A549 treated with RU486 at 1 μM for 4 hours (cell line): ENCODE measurements at places on chromosomes 2 and 18. TPM values are rescaled to one million over a fixed set of nuclear protein-coding genes. Genes with fewer than 3 reads are reported as not detected.

The CCDC178 gene
- not detected in 5 replicates for total RNA-seq

The OSGEPL1 gene
- 2.4 to 4.5 TPM (median 4.0 TPM) in 5 replicates for total RNA-seq

The REG3G gene
- not detected in 5 replicates for total RNA-seq

The RGPD3 gene
- total RNA-seq, result 0.07 to 0.19 TPM (median 0.10 TPM) in 5 replicates

The CD8B2 gene
- total RNA-seq, result not detected in 5 replicates

The SNORC gene
- 5.3 to 15.8 TPM (median 9.8 TPM) in 5 replicates for total RNA-seq

The LONRF2 gene
- total RNA-seq, result 2.8 to 4.1 TPM (median 3.3 TPM) in 5 replicates

The HTRA2 gene
- 31.3 to 40.6 TPM (median 40.0 TPM) in 5 replicates for total RNA-seq

The MAP2 gene
- total RNA-seq, result 0.40 to 0.80 TPM (median 0.44 TPM) in 5 replicates

The TGOLN2 gene
- 74.7 to 107 TPM (median 104 TPM) in 5 replicates for total RNA-seq

The RHBDD1 gene
- 7.0 to 10.7 TPM (median 9.1 TPM) in 5 replicates for total RNA-seq

The ERBB4 gene
- total RNA-seq, result not detected in 5 replicates

The PAX8 gene
- 0.54 to 1.2 TPM (median 1.1 TPM) in 5 replicates for total RNA-seq

The IL18RAP gene
- 0.05 TPM in 1 of 5 replicates, not detected in the others for total RNA-seq

The ACADL gene
- 0.09 to 0.18 TPM in 2 of 5 replicates, not detected in the others for total RNA-seq

The FABP1 gene
- 0.74 TPM in 1 of 5 replicates, not detected in the others for total RNA-seq

The ACKR3 gene
- 19.7 to 29.6 TPM (median 24.3 TPM) in 5 replicates for total RNA-seq

The TBC1D8 gene
- 39.5 to 53.8 TPM (median 50.6 TPM) in 5 replicates for total RNA-seq

The TBR1 gene
- total RNA-seq, result 0.09 to 0.14 TPM in 2 of 5 replicates, not detected in the others
